ENCODE measurements at places on chromosomes 13 and 19.

DNA sequence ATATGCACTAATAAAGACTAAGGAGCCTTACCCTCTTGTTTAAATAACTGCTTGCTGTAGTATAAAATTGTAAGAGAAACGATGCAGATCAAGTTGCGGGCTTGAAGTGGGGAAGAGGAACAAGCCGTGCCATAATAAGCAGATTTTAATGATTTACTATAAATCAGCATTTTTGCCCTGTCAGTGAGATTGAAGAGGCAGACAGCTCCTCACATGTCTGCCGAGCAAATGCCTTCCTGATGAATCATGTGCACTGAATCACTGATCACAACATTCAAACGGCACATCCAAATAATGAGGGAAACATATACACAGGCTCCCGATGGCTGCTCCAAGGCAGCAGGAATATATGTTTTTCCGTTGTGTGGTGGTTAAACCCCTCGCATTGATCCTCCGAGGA, 282.9 kb downstream of the TSHZ3 start:
- peak; percentile 73 for DNase-seq

DNA sequence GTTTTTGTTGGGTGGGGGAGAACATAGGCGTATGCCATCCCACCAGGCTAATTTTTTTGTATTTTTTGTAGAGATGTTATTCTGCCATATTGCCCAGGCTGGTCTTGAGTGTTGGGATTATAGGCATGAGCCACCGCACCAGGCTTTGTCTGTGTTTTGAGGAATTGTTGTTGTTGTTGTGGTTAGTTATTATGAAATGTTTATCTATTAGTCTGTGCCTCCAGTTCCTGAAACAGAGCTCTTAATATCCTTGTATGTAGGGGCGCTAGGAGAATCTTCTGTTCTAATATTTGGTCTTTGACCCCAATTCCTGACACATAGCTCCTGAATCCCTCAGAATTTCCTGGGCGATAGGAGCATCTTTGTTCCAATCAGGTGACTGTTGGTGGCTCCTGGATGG, 5.6 kb upstream of the LATS2 start:
- no peak for DNase-seq

- no peak for DNase-seq
These were observed 186.7 kb downstream of the COL4A1 start for GRCh38 chr13:110119935-110120905.

- DNase-seq: peak; percentile 19
These were observed 110.9 kb downstream of the SACS start for GRCh38 chr13:23322353-23323336.

GRCh38 chr13:94115054-94115453, 364.4 kb downstream of the DCT start:
- DNase-seq: no peak
